ENCODE measurements at places on chromosomes 2 and 18.

DNA sequence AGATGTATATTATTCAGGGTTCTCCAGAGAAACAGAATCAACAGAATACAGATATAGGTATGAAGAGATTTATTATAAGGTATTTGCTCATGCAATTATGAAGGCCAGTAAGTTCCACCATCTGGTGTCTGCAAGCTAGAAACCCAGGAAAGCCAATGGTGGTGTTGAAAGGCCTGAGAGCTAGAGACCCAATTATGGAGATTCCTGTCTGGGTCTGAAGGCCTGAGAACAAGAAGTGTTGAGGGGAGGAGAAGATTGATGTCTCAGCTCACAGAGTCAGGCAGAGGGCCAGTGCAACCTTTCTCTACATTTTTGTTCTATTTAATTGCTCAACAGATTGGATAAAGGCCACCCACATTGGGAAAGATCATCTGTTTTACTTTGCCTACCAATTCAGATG lies 524.2 kb upstream of the CRIM1 start:
- DNase-seq: no peak

GRCh38 chr2:104501929-104502328 lies 352.0 kb upstream of the POU3F3 start:
- DNase-seq: no peak

DNA sequence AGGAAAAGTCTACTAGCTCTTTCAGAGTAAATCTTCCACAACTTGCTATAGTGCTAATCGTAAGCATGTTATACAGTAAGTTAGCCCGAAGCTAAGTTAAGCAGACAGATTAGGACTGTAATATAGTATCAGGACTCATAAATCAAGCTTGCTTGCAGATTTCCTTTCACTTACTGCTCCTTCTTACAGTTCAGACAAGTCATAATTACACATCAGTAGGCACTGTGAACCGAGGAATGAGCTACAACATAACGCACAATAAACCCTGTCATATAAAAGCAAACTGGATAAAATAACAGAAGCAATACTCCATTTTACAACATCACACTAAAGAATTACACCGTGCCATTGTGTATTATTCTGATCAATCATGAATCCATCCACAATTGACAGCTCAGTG lies 832.6 kb upstream of the ZEB2 start:
- DNase-seq: no peak

GRCh38 chr2:204948822-204949221 lies 403.5 kb downstream of the PARD3B start:
- DNase-seq: no peak

- DNase-seq: no peak
Observed at GRCh38 chr18:79867666-79868065, 69.9 kb downstream of the KCNG2 start.

DNA sequence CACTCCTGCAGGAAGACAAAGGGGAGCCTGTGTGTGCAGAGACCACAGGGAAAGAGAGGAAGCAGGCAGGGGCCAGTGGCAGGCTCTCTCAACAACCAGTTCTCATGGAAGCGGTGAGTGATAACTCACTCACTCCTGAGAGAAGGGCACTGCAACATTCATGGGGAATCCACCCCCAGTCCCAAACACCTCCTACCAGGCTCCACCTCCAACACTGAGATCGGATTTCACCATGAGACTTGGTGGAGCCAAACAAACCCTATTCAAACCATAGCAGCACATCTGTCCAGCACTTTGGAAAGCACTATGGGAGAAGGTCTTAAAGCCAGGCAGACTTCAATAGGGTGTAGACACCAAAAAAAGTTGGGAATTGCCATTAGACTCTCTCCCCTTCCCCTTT lies 345.7 kb upstream of the SPRED2 start:
- DNase-seq: no peak

- no peak for DNase-seq
Observed at GRCh38 chr2:71891719-71892422, 255.8 kb downstream of the CYP26B1 start.

- no peak for DNase-seq
Observed at GRCh38 chr18:6602365-6602764, 127.2 kb upstream of the ARHGAP28 start.
